ENCODE measurements at places on chromosomes 12 and 14.

GRCh38 chr14:92693998-92694795 is 54.2 kb downstream of the LGMN start:
- DNase-seq, result no peak

- DNase-seq, result no peak
These were observed 16.1 kb downstream of the INF2 start for GRCh38 chr14:104705340-104706047.

GRCh38 chr12:99131751-99132199 is 486.7 kb downstream of the APAF1 start:
- DNase-seq, result no peak

GRCh38 chr12:82414044-82414443 is 55.7 kb downstream of the METTL25 start:
- DNase-seq, result no peak

- peak; percentile 76 for DNase-seq
These were observed 1.6 kb upstream of the CDKN1B start for GRCh38 chr12:12715459-12716150.

- DNase-seq, result no peak
These were observed at the start of gene RDH5 for GRCh38 chr12:55720071-55720564. Gene RDH5, plus strand, starts transcription at chr12:55720393. Its CDS starts 792 bp downstream, at chr12:55721185.

DNA sequence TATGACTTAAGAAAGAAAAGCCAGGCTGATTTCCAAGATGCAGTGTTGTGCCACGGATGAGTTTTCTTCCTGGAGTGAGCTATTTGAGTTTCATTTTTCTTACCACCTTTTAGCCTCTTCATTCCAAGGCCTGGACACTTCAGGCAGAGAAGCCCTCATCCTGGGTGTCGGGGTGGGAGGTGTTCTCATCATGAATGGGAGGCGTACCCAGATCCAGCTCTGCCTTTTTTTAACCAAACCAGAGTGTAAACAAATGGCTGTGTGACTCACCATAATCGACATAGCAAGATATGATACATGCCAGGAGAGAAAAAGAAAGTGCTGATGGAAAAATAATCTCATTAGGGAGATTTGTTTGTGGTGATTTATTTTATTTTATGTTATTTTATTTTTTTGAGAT is 79.9 kb downstream of the ARF6 start:
- peak; percentile 77 for DNase-seq

- no peak for DNase-seq
These were observed 78.6 kb downstream of the CCDC59 start for GRCh38 chr12:82279536-82280058.

DNA sequence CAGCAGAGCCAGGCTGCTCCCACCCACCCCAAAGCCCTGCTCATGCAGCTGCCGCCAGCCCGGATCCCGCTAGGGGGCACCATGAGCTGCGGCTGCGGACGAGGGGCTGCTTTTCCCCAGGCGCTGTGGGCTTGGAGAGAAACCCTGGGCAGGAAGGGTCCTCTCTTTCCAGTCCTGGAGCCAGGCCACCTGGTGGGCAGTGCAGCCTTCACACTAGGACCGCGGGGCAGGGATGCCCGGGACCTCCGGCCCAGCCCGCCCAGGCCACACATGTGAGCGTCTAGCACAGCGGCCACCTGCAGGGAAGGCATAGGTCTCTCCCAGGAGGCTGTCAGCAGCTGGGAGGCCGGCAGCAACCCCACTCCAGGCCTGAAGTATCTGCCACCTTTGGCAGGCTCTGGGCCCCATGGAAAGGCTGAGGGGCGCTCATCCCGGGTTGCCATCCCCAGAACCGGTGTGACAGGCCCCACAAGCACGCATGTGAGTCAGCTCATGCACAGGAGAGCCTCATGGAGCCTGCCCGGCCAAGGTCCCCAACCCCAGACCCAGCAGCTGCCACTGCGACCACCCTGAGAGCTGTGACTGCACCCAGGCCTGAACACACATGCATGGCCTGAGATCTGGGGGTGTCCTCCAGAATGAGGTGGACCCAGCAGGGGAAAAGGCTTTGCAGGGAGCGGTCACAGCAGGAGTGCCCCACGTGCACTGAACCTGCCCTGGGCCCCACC is 280.0 kb upstream of the RTL1 start:
- DNase-seq, result no peak

- DNase-seq, result no peak
These were observed 167.7 kb upstream of the CDKN3 start for GRCh38 chr14:54229136-54229535.

DNA sequence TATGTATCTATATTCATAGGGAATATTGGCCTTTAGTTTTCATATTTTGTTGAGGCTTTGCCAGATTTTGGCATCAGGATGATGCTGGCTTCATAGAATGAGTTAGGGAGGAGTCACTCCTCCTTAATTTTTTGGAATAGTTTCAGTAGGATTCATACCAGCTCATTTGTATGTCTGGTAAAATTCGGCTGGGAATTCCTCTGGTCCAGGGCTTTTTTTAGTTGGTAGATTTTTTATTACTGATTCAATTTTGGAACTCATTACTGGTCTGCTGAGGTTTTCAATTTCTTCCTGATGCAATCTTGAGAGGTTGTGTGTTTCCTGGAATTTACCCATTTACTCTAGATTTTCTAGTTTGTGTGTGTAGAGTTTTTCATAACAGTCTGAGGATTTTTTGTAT is 175.2 kb downstream of the EPS8 start:
- no peak for DNase-seq

- DNase-seq, result no peak
These were observed 141.6 kb downstream of the GCH1 start for GRCh38 chr14:54760866-54761575.

GRCh38 chr14:91890291-91890749 is 23.0 kb upstream of the TC2N start:
- no peak for DNase-seq

- DNase-seq, result peak; percentile 15
These were observed 272.7 kb downstream of the AEBP2 start for GRCh38 chr12:19712041-19712440.

DNA sequence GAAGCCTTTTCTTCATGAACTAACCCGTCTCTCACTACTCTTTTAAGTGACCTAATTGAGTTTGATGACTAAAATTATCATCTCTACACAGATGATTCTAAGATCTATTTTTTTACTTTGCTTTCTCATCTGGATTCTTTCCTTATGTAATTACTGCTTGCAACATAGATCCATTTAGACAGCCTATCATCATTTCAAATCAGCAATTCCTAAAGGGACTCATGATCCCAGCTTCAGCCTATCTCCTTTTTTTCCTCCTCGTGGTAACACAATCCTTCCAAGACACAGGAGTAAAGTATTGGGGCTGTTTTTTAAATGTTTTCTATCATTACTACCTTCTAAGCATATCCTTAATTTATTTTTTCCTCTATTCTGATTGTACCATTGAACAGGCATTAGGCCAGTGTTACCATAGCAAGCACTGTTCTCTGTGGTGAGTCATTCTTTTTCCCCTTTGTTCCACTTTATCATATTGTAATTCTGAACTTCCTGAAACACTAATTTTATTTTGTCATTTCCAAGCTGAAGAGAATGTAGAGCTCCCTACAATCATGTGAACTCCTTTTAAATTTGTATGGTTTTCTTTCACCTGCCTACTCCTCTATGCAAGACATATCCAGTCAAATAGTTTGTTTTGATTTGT is 190.4 kb upstream of the FAR2 start:
- no peak for DNase-seq

- no peak for DNase-seq
These were observed at the start of gene STRN3 for GRCh38 chr14:31026077-31026449. Gene STRN3, minus strand, starts transcription at chr14:31026379. Its CDS starts 194 bp downstream, at chr14:31026185.

GRCh38 chr14:96059519-96060135 is 20.5 kb downstream of the C14orf132 start:
- DNase-seq, result no peak

- DNase-seq, result no peak
These were observed 10.5 kb downstream of the TTC8 start for GRCh38 chr14:88834883-88835431.

GRCh38 chr12:108475396-108475795 is 39.7 kb upstream of the FICD start:
- DNase-seq, result no peak

DNA sequence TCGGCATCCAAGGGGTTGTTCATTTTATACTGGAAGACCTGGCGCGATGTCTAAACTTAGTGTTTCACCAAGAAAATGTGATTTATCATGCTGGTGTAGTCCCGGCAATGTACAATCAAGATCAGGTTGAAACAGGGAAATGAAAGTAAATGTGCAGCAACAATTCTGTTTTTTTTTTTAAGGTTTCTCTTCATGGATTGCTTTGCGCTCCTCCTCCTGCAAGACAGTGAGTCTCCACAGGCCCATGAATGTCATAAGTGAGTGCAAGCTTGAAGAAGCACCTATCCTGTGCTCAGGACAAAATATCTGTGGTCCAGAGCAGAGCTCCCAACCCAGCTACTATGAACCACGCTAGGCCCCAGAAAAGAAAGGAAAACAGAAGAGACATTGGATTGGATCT is 143.4 kb downstream of the KCNK10 start:
- DNase-seq, result no peak

DNA sequence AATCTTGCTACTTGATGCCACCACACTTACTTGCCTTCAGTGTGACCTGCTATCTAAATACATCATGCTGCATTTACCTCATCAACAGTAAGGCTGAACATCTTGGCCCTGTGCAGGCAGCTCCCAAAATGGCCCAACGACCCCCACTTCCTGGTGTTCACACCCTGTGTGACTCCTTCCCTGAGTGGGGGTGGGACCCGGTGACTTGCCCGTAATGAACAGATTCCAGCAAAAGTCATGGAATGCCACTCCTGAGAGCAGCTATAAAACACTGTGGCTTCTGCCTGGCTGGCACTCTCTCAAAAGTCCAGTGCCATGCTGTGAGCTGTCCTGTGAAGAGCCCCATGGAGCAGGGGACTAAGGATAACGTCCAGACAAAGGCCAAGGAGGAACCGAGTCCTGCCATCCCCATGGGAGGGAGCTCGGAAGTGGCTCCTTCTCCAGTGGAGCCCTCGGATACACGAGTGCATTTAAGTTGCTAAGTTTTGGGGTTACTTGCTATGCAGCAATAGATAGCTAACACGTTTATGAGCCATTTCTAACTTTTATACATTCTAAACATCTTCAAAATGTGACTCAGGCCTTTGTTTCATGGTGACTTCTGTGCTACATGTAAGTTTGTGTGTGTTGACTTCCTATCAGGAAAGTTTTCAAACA is 33.0 kb downstream of the P2RX2 start:
- no peak for DNase-seq

GRCh38 chr14:97442363-97442762 is 645.2 kb downstream of the VRK1 start:
- DNase-seq, result peak; percentile 70

DNA sequence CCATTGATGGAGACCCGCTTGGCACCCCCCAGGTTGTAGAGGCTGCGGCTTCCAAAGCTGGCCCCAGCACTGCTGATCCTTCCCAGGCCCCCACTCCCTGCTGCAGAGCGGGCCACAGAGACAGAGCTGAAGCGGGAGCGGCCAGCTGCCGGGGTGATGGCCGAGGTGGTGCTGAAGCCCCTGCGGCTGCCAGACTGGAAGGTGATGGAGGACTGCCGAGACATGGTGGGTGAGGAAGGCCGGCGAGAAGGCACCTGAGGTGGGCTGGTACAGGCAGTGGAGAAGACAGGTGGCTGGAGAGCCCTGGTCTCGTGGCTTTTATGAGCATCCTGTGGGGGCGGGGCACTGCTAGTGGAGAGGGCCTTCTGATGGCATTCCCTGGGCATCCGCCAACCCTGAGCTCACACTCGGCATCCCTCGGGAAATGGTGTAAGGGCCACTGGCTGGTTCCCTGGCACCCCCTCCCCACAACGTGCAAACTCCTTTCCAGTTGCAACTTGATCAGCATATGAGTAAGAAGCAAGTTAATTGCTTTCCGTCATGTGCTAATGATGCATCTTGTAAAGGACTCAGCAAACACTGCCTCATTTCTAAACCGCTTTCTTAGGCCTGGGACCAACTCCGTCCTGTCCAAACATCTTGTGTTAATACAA is at the start of gene KRT75:
Gene KRT75, minus strand, starts transcription at position 291 of the 653 bp plus-strand sequence. Its CDS starts 67 bp downstream, at position 224.
- no peak for DNase-seq

DNA sequence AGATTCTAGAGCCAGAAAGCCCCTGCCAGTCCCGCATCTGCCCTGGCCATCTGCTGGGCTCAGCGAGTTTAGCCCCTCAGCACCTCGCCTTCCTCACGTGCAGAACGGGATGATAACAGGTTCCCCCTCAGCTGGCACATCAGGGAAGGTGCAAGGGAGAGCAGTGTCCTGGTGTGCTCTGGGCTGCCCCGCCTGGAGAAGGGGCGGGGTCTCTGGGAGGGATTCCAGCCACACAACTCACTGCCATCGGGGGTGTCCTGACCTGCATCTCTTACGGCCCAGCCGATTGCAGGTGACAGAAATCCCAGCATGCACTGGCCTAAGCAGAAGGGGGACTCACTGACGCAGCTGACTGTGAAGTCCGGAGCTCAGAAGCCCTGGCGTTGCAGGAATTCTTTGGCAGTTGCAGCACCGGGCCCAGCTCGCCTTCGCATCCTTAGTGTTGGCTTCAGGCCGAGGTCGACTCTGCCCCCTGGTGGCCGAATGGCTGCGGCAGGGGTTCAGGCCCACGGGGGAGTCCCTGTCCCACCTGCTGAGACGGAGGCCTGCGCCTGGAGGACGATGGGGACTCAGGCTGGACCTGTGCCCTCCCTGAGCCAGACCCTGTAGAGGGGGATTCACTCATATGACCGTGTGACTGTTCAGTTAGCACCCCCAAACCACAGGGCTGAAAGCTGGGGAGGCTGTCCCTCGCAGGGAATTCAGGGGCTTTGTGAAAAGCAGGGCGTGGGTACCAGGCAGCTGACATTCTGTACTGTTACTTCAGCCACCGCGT is 178.6 kb downstream of the ADGRD1 start:
- peak; percentile 78 for DNase-seq

GRCh38 chr14:60051721-60052221 is 40.0 kb upstream of the PCNX4 start:
- no peak for DNase-seq

DNA sequence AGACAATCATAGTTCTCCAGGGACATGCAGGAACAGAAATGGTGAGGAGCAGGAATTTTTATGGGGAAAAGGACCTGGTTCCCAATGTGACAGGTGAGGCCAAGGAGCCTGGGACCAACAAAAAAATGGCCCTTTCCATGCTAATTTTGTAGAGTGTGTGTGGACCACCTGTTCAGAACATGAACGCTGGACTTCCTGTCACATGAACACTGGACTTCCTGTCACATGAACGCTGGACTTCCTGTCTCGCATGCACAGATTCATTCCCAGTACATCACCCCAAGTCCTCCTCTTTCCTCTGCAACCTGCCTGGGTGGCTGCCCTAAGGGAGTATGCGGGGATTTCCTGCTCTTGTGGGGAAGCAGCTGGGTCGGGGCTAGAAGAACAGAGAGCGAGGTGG is 10.1 kb downstream of the FGF6 start:
- no peak for DNase-seq

- no peak for DNase-seq
These were observed 103.8 kb upstream of the HMGA2 start for GRCh38 chr12:65720136-65721130.
